ENCODE measurements at places on chromosomes 7 and 10. TPM values are rescaled to one million over a fixed set of nuclear protein-coding genes. Genes with fewer than 3 reads are reported as not detected.

UPK3BL2 gene
- 10.9 TPM for polyA plus RNA-seq

DNA sequence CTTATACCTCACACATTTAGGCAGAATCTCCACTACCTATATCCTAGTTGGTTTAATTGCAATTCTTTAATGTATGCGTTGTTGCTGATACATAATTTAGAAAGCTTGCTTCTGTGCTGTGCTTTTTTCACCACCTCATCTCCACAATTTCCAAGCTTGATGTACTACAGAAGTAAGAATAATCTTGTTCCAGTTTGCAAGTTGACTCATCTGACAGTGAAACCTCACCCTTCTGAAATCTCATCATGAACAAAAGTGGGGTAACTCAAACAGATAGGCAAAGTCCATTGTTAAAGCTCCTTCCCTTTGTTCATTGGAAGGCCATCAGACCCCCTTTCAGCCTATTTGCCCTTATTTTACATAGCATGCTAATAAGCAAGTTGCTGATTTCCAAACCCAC is 13.6 kb downstream of the EIF4EBP2 start:
- no peak for DNase-seq

- no peak for DNase-seq
Measured at GRCh38 chr10:77494327-77494726, 143.3 kb downstream of the KCNMA1 start.

- DNase-seq: no peak
Measured at GRCh38 chr7:85191383-85191782, 4.5 kb upstream of the SEMA3D start.

DNA sequence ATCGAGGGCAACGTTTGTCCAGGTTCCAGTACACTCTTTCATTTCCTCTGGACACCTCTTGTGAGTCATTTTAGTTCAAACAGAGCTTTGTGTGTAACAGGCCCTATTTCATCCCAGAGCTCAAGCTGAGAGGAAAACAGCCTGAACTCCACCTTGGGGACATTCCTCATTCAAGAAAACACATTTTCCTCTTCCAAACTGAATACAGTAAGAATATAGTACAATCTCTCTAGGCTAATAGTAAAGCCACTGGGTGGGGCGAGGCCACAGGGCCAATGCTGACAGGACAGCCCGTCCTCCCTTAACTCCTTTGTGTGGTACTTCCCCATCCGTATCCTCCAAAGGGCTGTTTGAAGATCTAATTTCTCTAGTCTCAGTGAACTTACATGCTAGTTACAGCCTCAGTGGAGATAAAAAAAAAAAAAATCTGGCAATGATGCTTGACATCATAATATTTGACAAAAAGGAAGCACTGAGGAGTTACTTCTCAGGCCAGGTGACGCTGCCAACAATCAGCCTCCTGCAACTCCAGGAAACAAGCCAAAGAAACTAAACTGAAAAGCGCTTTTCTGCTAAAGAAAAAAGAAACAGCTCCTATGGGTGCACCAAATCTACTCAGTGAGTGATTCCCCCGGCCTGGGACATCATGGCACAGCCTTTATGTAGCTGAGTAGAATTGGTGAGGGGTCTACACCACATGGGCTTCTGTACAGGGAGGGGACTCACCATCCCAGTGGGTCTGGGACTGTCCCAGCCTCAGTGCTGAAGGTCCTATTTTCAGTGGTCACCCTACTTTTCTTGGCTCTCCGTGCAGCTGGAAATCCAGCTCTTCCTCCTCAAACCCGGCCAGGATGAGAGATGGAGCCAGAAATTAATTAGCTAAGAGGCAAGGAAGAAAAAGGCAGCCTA is 238.2 kb upstream of the NEBL start:
- no peak for DNase-seq

DNA sequence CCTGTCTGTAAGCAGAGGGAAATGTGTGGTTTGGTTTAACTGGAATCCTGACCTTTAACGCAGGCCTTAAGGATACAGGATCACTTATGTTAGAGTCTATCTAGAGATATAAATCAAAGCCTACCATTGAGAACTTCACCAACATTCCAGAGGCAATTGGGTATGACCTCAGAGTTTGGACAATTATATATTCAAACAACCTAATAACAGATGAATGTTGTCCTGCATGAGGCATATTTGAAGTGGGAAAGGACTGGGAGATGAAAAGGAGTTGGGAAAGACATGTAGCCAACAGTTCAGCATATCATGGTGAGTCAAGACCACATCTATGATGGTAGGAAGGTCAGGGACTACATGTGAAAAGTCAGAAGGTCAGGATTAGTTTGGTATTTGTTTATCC is 274.2 kb downstream of the DOCK4 start:
- DNase-seq: no peak

PCLO gene
- 7.6 TPM for polyA plus RNA-seq

DNA sequence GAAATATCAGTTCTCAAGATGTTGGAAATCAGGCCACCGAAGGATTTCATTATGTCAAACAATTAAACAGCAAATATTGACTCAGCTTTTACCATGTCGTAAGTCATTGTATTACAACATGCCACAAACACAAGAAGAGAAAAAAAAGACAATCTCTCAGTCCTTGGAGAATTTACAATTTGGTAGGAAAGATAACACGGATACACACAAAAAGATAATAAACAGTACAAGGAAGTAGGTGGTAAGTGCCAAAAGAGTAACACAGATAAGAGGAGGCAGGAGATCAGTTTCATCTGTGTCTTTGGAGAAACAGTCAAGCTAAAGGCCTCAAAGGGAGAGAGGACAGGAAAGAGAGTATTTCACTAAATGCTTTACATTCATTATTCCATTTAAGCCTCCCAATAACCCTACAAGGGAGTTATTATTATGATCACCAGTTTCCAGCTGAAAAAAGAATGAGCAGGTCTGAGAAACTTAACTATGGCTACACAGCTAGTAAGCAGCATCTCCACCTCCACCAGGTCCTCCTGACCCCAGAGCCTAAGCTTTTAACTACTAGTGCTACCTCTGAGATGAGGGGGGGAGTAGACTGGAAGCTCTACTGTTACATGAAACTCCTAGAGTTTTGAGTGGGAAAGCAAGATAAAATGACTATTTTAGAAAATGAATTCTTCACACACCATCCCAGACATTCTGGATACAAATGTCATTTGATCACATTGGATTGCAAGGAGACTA is 13.9 kb upstream of the DNAJC1 start:
- no peak for DNase-seq

CACNA2D1 gene
- 25.4 TPM for polyA plus RNA-seq

- no peak for DNase-seq
Measured at GRCh38 chr10:86218160-86218559, 148.4 kb downstream of the GRID1 start.

EZH2 gene
- 34.7 TPM for polyA plus RNA-seq

CXCL12 gene
- 604 TPM for polyA plus RNA-seq
